Pons (tissue), 1 donor: ENCODE measurements at places on chromosomes 4 and X.

GRCh38 chr4:61891953-61892352, 691.8 kb downstream of the ADGRL3 start:
- DNase-seq = no peak

- no peak for DNase-seq
These were observed 448.6 kb upstream of the TECRL start for GRCh38 chr4:64857815-64858214.

DNA sequence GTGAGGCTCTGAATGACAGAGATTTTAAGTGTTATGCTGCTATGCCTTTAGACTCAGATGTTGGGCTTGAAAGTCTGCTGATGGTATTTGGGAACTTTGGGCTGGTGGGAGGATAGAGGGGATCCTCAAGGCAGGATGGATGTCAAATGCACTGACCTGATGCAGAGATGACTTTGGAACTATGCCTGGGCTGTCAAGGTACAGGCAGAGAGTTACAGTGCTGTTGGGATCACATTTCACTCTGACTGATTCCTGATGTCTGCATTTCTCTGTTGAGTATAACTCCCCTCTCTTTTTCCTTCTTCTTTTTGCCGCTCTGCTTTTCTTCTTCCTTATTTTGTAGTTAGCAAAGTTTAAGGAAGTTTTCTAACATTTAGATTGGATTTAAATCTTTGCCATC, 271.8 kb upstream of the ARX start:
- DNase-seq = no peak

DNA sequence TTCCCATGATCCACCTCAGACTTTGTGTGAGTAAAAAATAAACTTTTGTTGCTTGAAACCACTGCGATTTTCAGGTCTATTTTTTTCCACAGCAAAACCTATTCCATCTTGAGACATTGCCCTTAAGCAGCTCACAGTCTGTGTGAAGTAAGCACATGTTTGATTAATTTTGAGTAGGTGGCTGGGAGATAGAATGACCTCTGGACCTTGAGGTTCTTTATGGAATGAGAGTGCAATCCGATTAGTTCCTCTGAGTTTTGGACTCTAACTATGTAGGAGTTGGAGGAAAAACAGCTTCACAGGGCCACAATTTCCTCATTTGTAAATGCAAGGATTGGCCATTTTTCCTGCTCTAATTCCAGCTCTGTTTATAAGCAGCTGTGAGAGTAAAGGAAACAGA, 234.1 kb upstream of the IGFBP7 start:
- DNase-seq = no peak

DNA sequence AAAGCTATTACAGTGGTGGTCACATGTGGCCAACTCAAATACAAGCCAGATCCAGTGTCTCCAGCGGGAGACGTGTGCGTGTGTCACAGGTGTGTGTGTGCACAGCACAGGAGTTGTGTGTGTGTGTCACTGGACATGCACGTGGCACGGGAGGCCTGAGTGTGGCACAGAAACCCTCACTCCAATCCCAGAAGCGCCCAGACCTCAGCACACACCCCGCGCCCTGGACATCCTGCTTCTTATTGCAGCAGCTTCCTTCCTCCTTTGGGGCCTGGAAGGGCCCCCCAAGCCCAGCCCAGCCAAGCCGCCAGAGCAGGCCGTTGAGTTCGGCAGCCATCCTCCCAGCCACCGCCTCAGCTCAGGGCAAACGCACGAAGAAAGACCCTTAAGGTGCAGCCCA, 37.9 kb downstream of the ACOX3 start:
- peak; percentile 11 for DNase-seq
